Psoas muscle (tissue), 8 donors: ENCODE measurements at places on chromosomes 5 and 9. TPM values are rescaled to one million over a fixed set of nuclear protein-coding genes. Genes with fewer than 3 reads are reported as not detected.

DNA sequence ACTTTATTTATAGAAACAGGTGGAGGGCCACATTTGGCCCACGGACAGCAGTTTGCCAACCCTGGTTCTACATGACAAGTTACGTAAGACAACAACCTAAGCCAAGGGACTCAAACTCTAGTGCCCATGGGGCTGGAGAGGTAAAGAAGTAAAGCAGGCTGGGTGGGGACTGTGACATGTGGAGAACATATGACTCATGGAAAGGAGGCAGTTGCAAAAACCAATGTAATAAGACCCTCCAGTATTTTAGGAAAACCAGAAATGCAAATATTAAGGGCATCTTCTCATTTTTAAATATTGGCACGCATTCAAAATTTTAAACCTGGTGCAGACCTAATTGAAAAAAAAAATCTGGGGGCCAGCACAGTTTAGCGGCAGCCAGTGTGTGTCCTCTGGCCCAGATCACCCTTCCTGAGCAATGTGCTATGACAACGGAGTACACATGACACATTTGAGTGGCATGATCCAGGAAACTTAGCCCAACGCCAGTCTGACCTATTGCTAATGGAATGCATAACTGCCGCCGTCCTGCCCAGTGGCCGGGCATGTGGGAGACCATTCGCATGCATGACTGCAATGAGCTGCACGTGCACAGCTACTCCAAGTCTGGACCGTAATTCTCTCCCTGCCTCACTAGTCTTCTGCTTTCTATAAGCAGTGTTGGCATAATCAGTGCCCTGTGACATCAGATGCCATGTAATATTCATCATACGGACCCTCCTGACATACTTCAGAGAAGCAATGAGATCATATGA lies 97.2 kb downstream of the SH3TC2 start:
- H3K27me3 ChIP-seq, result no peaks in the 10 kb centered on the region
- no peak overlapping the region for H3K4me3 ChIP-seq
- H3K27ac ChIP-seq, result peak overlapping the region; percentile 91
- peaks cover 47% of the 10 kb centered on the region for H3K4me1 ChIP-seq
- no peaks in the 10 kb centered on the region for H3K36me3 ChIP-seq
- DNase-seq, result peak; percentile 91

DNA sequence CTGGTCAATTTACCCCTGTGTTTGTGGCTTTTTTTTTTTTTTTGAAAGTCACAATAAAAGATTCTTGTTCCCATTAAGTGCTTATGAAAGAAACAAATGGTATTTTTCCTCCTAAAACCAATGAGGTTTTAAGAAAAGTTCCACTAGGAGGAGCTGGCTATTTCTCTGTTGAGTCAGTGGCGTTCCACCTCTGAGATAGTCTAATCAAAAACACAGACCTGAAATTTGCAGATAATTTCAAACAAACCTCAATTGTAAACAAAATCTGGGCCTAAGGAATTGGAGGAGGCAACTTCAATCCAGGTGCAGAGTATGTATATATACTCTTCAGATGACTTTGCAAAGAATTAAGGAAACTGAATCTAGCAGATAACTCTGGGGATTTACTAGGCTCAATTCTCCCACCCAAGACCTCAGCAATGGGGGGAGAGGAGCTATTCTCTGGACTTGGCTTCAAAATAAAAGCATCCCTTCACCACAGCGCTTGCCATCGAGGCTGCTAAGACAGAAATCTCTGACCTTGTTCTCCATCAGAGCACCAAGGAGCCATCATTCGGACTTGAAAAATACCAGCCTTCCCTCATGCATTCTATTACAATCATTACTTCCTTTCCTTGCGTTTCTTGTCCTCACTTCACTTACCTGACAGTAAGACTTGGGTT lies 52.4 kb downstream of the FANCC start:
- no peak overlapping the region for H3K27ac ChIP-seq
- H3K36me3 ChIP-seq, result no peaks in the 10 kb centered on the region
- DNase-seq, result no peak

- H3K27ac ChIP-seq, result no peak overlapping the region
- no peak overlapping the region for H3K4me3 ChIP-seq
- H3K27me3 ChIP-seq, result no peaks in the 10 kb centered on the region
- H3K4me1 ChIP-seq, result no peaks in the 10 kb centered on the region
- no peak for DNase-seq
- H3K36me3 ChIP-seq, result no peaks in the 10 kb centered on the region
These were observed 13.7 kb upstream of the STOM start for GRCh38 chr9:121383715-121384114.

DNA sequence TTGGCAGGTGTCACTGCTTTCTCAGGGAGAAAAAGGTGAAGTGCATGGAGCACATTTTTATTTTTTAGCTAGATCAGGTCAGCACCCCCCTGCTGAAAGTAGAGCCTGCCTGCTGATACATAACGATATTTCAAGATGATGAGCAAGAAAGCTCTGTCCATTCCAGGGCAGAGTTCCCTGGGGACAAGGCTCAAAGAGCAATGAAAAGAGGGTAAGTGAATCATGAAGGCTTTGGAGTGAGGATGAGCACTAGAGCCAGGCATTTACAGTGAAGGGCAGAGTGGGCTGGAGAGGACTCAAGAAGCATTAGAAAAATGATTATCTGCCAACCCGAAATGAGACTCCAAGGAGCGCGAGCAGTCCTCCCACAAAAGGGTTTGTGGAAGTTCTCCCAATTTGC lies 345.7 kb downstream of the TLE4 start:
- no peaks in the 10 kb centered on the region for H3K4me1 ChIP-seq
- H3K36me3 ChIP-seq, result no peaks in the 10 kb centered on the region
- H3K4me3 ChIP-seq, result no peak overlapping the region

DNA sequence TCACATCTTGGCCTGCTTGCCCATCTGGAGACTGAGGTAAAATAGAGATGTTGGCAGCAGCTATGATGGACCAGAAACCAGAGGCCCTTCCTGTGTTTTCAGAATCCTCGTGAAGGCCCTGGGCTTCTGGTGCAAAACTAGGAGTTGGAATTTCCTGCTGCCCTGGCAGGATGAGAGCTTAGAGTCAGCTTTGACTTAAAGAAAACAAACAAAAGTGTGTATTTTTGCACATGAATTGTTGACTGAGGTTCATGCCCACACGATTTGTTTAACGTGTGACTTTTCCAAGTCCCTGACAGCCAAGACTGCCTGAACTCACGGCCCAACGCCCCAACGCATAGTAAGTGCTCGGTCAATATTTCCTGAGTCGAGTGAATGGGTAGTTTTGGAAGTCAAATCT lies 303.1 kb downstream of the MLLT3 start:
- H3K36me3 ChIP-seq, result no peaks in the 10 kb centered on the region
- H3K4me3 ChIP-seq, result no peak overlapping the region
- no peak overlapping the region for H3K27ac ChIP-seq

- DNase-seq, result no peak
- no peak overlapping the region for H3K4me3 ChIP-seq
- no peaks in the 10 kb centered on the region for H3K4me1 ChIP-seq
- H3K36me3 ChIP-seq, result no peaks in the 10 kb centered on the region
These were observed 979.1 kb upstream of the CTNND2 start for GRCh38 chr5:12883395-12883794.

DNA sequence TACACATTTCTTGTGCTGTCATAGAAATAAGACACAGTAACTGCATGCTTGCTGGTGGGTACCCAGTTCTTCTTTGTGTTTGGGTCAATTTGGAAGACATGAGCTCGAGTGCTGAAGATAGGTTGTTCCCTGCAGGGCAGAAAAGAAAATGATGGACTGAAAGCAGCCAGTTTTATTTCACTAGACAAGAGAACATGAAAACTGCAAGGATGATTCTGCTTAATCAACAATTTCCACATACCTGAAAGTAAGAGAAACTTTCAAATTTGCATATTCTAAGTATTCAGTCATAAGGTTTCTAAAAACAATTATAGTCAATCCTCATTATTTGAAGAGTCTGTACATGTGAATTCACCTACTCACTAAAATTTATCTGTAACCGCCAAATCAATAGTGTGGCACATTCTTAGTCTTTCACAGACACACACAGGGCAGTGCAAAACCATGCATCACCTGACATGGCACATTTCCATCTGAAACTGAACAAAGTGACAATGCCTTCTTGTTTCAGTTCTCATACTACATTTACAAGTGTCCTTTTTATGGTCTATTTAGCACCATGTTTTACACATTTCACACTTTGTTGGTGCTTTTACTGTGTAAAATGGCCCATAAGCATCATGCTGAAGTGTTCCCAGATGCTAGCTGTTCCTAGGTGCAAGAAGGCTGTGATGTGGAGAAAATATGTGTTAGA lies 56.9 kb downstream of the HOMER1 start:
- no peak overlapping the region for H3K27ac ChIP-seq
- H3K27me3 ChIP-seq, result no peaks in the 10 kb centered on the region
- H3K36me3 ChIP-seq, result peaks cover 7% of the 10 kb centered on the region
- H3K4me1 ChIP-seq, result no peaks in the 10 kb centered on the region

- no peaks in the 10 kb centered on the region for H3K4me1 ChIP-seq
- peaks cover 3% of the 10 kb centered on the region for H3K27me3 ChIP-seq
- no peak overlapping the region for H3K27ac ChIP-seq
- no peaks in the 10 kb centered on the region for H3K36me3 ChIP-seq
These were observed 8.5 kb downstream of the AMBP start for GRCh38 chr9:114069476-114070187.

- no peak for DNase-seq
- H3K27me3 ChIP-seq, result no peaks in the 10 kb centered on the region
- H3K4me1 ChIP-seq, result no peaks in the 10 kb centered on the region
- H3K36me3 ChIP-seq, result no peaks in the 10 kb centered on the region
These were observed 302.5 kb downstream of the MLLT3 start for GRCh38 chr9:20319641-20320337.

GRCh38 chr5:66273121-66273520 lies 129.0 kb downstream of the SREK1 start:
- no peaks in the 10 kb centered on the region for H3K4me1 ChIP-seq
- H3K27ac ChIP-seq, result no peak overlapping the region
- H3K36me3 ChIP-seq, result no peaks in the 10 kb centered on the region
- DNase-seq, result no peak

DNA sequence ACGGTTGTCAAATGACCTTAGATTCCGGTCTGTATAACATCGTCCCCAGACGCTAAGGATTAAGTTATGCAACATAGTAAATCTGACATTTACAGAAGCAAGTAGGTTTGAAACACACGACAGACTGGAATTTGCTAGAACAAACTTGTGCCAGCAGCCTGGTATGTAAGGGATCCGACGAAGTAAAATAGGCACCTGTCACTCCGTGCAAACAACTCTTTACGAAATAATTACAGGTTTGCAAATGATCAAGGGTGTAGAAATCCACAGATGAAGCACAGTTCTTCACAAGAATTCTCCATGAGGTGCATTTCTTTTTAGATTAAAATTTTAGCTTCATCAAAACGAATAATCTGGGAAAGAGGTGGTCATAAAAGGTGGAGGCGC lies 508 bp downstream of the MOCS2 start:
- no peaks in the 10 kb centered on the region for H3K27me3 ChIP-seq
- H3K36me3 ChIP-seq, result peaks cover 38% of the 10 kb centered on the region
- no peak for DNase-seq
- H3K27ac ChIP-seq, result peak overlapping the region; percentile 81
- peak overlapping the region; percentile 92 for H3K4me3 ChIP-seq
- H3K4me1 ChIP-seq, result peaks cover 23% of the 10 kb centered on the region

GRCh38 chr9:18314316-18314715 lies 159.6 kb upstream of the ADAMTSL1 start:
- no peaks in the 10 kb centered on the region for H3K4me1 ChIP-seq
- H3K27ac ChIP-seq, result no peak overlapping the region
- H3K36me3 ChIP-seq, result no peaks in the 10 kb centered on the region
- DNase-seq, result no peak

The DDX4 gene
- 0.18 TPM for total RNA-seq

- H3K27ac ChIP-seq, result no peak overlapping the region
- H3K4me1 ChIP-seq, result peaks cover 5% of the 10 kb centered on the region
- H3K4me3 ChIP-seq, result no peak overlapping the region
- H3K36me3 ChIP-seq, result no peaks in the 10 kb centered on the region
These were observed 7.5 kb upstream of the AKNA start for GRCh38 chr9:114395334-114395617.
